Mesenchymal stem cell (in vitro differentiated cells and primary cell): ENCODE measurements at places on chromosomes 12 and 14.

GRCh38 chr12:95181103-95181502 lies 36.2 kb downstream of the FGD6 start:
- DNase-seq, result no peak

GRCh38 chr14:28719130-28719529 lies 47.5 kb upstream of the FOXG1 start:
- no peak for DNase-seq

DNA sequence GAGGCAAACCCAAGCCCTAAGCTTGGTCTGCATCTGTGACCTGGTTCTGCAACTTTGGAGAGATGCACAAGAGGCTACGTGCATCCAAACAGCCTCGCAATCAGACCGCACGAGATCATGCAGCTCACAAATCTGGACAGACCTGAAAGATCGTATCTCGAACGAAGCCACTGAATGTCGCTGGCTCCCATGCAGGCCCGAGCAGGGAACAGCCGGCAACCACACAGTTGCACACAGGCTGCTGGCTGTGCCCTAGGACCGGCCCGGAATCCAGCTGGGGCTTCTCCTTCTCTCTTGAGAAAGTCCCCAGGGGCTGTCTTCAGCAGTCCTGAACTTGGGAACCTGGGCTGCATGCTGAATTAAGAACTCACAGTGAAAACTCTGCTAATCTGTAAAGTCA lies 27.9 kb downstream of the WNT5B start:
- DNase-seq, result no peak

DNA sequence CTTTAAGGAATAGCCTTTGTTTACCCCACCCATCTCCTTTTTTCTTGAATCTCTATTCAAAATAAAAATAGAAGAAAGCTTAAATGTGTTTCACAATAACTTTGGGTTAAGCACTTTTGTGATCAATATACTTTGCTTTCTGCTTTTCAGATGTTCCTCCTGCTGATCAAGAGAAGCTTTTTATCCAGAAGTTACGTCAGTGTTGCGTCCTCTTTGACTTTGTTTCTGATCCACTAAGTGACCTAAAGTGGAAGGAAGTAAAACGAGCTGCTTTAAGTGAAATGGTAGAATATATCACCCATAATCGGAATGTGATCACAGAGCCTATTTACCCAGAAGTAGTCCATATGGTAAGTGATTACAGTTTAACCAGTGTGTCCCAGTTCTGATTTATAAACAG lies 95.0 kb downstream of the PPP2R5C start:
- no peak for DNase-seq

GRCh38 chr12:2963154-2963759 lies 4.1 kb downstream of the TEAD4 start:
- peak; percentile 22 for DNase-seq
